Fibroblast of villous mesenchyme (primary cell): ENCODE measurements at places on chromosomes 3 and 15. TPM values are rescaled to one million over a fixed set of nuclear protein-coding genes. Genes with fewer than 3 reads are reported as not detected.

DNA sequence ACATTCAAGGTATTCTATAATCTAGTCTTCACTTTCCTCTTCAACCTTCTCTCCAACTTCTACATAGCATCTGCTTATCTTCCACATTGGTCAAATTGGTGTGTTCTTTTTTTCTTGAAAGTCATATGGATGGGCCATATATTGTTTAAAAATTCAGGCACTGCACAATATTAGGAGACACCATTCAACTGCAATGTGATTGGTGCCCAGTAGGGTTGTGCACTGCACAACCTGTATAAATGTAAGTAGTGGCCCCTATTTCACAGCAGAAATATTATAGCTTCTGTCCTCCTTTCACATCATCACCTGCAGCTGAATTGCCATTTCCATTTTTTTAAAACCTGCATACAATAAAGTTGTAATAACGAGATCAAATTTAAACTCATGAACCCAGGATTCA, 18.1 kb upstream of the GOLIM4 start:
- no peak for DNase-seq

GRCh38 chr3:186152889-186153292, 44.0 kb upstream of the ETV5 start:
- no peak for DNase-seq

GRCh38 chr3:10706156-10706739, 109.8 kb upstream of the SLC6A11 start:
- DNase-seq, result no peak

The ALG1L2 gene
- total RNA-seq, result 0.86 TPM in 1 of 2 replicates, not detected in the other

The KBTBD8 gene
- total RNA-seq, result 3.5 and 4.3 TPM in 2 replicates

- DNase-seq, result peak; percentile 82
Observed at GRCh38 chr3:72517921-72518424, 330.3 kb downstream of the SHQ1 start.

DNA sequence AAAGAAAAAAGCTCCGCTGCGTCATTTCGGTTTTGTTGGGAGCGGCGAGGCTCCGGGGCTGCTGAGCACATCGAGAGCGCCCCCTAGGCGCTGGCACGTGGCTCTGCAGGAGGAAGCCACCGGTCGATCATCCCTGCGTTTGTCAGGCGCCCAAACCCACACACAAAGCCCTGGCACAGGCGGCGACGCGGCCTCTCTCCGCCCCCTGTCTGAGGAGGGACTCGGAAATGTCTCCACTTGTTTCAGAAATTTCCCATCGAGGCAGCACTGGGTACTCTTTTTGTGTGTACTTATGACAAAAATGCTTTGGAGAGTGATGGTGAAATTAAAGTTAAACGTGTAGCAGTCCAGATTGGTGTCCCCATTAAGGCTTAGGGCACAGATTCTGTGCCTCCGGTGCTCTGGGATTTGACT, 407.3 kb upstream of the ONECUT1 start:
- DNase-seq, result peak; percentile 12

GRCh38 chr3:71260782-71261181, 322.7 kb downstream of the FOXP1 start:
- no peak for DNase-seq

The GRAMD2A gene
- under 0.01 and 0.43 TPM in 2 replicates for total RNA-seq

DNA sequence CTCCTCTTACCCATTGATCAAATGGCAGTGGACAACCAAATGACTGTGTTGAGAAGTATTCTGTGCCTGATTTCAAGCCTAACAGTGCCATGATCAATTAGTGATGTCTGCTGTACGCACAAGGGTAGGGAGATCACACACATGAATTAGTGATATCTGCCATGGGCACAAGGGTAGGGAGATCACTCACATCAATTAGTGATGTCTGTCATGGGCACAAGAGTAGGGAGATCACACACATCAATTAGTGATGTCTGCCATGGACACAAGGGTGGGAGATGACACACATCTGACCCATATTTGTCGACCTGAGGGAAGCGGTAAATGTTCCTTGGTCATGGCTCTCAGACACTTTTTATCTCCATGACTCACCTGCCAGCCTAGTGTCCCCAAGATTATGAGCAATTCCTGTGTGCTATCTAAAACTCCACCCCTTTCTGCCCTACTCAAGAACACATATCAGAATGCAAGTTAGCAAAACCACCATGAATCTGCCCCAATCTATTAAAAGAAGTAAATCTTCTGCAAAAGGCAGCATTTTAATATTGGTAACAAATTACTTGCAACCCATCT, 165.0 kb downstream of the NTRK3 start:
- no peak for DNase-seq

- no peak for DNase-seq
Observed at GRCh38 chr3:126620738-126621137, 34.2 kb downstream of the TXNRD3 start.

DNA sequence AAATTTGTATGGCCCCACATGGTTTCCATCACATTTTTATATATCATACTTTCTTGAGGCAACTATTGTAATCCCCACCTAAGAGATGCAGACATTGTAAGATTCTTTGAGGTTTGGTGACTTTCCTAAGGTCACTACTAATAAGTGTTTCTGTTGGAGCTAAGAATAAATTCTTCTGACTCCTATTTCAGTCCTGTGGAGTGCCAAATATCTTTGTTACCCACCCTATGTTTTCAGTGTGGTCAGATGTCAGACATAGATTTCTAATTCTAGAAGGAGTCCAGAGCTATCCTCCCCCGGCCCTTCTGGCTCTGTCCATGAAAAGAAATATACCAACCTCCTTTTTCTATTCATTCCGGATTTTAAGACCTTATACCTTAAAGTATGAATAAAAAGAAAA, 46.2 kb upstream of the FILIP1L start:
- DNase-seq, result no peak

DNA sequence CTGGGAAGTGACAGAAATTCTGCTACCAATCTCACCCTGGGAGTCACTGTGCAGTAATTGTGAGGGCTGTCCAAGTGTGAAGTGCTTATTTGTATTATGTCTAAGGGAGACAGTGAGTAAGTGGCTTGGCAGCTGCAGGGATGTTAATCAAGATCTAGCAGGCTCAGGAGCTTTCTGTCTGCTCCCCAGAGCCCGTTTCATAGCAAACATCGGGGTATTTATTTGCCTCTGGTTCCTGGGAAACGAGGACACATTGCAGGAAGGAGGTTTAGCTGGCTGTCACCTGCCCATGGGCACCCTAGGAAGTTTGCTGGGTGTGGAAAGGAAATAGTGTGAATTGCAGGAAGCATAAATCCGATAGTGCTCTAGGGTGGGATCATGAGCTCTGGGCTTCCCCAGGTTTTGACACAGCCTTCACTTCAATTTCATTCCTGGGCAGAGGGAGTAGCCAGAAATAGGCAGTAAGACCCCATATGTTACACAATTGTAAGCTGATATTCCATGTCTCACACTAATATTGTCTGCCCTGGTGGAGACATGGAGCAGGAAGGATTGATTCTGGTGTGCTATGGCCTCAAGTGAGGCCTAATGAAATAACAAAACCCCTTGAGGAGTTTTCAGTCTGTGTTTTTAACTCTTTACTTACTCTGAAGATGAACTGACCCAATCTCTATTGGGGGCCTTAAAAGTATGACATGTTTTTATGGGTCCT, 74.1 kb upstream of the MITF start:
- peak; percentile 32 for DNase-seq

GRCh38 chr15:85129881-85130280, 148.2 kb downstream of the PDE8A start:
- no peak for DNase-seq

DNA sequence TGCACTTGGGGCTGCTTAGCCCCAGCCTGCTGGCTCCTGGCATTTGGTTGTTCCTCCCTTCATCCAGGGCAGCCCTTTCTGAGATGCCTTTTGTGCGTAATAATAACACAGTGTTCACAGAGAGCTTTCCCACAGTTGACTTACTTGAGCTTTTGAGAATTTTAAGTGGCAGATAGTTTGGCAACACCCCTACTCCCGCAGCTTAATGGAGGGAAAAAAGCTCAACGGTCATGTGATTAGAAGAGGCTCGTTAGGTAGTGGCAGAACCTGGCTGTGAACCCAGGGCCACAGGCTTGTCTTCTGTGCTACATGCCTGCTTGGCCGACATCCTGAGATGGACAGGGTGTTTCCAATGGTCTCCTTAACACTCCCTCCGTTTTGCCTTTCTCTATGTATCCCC, 4.7 kb downstream of the KBTBD13 start:
- no peak for DNase-seq

GRCh38 chr3:125202197-125202596, 10.4 kb downstream of the SLC12A8 start:
- no peak for DNase-seq

The TM6SF1 gene
- total RNA-seq, result 1.7 and 2.6 TPM in 2 replicates

DNA sequence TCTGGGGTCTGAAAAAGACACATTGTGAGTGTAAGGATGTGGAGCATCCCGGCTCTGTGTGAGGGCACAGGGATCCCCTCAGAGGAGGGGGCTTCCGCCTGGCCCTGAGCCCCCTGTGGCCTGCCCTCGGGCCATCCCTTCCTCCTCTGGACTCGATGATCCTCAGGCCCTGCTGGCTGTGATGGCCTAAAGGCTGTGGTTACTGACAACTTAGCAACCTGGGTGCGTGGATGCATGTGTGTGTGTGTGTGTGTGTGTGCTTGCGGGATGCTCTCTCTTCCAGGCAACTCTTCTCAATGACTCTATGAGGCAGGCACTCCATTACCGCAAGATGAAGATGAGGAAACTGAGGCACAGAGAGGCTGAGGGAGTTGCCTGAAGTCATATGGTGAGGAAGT, 66.0 kb downstream of the ASB7 start:
- no peak for DNase-seq

The DNASE1L3 gene
- total RNA-seq, result not detected in 2 replicates

The SLC9C1 gene
- under 0.01 TPM in 1 of 2 replicates, not detected in the other for total RNA-seq

GRCh38 chr3:172357850-172358754, 90.2 kb downstream of the GHSR start:
- DNase-seq, result peak; percentile 65

DNA sequence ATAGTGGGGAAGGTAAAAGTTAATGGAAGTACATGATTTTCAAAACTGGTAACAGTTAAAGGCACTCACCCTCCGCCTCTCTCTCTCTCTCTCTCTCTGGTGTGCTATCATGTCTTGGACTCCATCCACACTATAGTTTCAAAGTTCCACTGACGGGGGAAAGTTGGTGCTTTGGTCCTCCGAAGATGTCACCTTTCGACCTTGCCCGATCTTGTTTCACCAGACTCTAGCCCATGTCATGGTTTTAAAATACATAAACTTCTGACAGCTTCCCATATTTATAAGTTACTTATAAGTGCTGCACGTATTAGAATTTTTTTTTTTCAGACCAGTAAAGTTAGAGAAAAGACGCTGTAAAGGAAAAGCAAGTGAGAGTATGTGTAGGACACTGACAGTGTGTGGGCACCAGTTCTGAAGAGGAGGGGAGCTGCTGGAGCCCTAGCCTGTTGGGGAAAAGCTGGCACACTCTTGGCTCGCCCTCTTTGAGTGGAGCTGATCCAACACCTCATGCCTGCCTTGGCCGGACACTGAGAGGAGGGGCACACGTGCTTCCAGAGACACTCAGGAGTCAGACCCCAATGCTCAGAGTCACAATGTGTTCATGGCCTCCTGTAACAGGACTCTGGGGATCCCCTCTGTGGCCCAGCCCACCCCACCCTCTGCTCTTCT, 200.5 kb upstream of the TPM1 start:
- no peak for DNase-seq

GRCh38 chr3:141986548-141987107, 110.2 kb downstream of the ATP1B3 start:
- no peak for DNase-seq

The C3orf49 gene
- not detected in 2 replicates for total RNA-seq

GRCh38 chr3:15316998-15317435, 15.4 kb downstream of the SH3BP5 start:
- no peak for DNase-seq

- DNase-seq, result peak; percentile 21
Observed at GRCh38 chr3:127170814-127171213, 22.1 kb upstream of the PRR23E start.

The STAC gene
- 0.32 and 0.43 TPM in 2 replicates for total RNA-seq

GRCh38 chr3:122977746-122978466, 49.7 kb downstream of the SEMA5B start:
- peak; percentile 51 for DNase-seq

DNA sequence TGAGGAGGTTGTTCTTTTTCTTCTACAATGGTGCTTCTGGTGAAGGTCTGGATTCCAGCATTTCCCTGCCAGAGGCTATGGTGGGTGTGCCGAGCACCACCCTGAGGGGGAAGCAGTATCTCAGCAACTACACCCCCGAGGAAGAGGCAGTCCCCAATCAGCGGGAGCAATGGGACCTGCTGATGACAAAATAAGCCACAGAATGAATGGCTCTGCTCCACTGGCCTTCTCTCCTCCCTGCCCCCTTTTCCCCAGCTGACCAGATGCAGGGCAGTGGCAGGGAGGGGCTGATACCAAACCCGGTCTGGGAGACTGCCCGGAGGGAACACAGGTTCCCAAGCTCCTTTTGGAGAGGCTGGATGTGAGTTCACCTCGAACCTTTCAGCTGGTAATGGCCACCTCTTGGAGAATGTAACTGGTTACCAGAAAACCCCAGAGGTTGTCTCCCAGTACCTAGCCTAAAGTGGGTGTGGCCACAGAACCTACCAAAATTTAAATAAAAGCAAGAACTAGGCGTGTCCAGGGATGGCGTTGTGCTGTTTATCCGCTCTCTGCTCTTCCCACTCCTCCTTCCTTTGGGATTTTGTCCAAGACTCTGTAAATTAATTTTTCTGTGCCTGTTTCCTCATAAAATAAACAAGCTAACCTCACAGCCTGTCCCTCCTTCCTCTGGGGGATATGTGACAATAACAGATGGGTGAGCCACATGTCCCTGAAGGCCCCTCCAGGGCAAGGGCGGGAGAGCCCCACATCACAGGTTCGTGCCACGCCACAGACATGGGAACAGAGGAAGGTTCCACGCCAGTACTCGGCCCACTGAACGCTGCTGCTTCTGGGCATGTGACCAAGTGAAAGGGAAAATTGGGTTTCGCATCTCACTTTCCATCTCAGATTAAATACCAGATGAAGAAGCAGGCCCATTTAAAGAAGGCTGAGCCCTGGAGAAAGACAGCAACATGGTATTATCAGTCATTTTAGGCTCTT, 35.1 kb upstream of the SPTBN5 start:
- DNase-seq, result no peak

- peak; percentile 73 for DNase-seq
Observed at GRCh38 chr15:41022487-41023090, 69.3 kb downstream of the CHAC1 start.

GRCh38 chr3:65787340-65787739, 251.4 kb downstream of the MAGI1 start:
- DNase-seq, result no peak

GRCh38 chr15:52224211-52224610, 33.0 kb upstream of the GNB5 start:
- DNase-seq, result no peak

DNA sequence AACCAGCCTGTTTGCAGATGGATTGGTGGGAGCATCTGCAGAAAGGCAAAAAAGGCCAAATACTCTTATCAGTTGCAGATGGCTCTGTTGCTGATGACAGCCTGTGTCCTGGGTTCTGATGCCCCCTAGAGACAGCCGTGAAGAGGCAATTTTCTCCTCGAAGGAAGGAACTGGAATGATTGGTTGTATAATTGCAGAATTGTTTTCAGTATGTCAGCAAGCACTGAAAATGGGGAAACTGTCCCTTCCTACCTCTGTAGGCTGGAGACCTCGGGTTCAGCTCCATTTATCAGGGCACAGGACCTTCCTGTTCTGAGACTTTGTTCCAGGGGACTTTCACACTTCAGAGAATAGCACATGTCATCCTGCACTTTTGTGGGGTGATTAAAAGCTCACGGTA, 103.0 kb downstream of the PGPEP1L start:
- DNase-seq, result peak; percentile 85
